ENCODE measurements at places on chromosomes 12 and 14.

DNA sequence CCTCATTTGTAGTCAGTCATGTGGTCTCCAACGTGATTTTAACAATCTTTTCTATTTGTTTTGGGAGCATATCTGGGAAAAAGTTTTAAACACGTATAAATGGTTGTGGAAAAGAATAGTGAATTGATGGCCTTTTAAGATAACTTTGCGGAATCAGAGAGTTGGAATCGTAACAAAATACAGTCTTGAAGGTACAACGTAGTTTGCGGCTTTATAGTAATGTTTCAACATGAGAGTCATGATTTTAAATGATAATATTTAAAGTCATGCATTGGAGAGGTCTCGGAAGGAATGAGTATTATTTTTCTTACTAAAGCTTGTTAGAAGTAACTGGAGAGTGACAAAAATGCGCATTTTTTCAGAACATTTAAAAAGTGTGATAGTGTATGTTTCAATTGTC lies 1.6 kb downstream of the AEBP2 start:
- no peak for DNase-seq

DNA sequence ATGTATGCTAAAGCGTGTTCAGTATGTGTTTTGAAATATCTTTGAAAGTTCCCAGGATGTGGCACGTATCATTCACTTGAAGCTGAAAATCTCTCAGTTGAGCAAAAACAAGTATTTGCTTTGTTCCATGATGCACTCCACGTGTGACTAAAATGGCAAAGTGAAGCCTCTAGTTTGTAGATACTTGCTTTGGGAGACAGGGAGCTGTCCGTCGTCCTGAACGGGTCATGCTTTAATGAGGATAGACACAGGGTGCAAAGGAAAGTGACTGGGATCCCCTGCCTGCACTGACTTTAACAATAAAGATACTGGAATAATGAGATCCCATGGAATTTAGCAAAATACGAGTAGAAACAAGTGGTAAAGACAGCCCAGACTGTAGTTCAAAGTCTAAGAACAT lies 991.4 kb downstream of the NRXN3 start:
- no peak for DNase-seq

GRCh38 chr12:54558311-54558710 lies 8.9 kb downstream of the PDE1B start:
- no peak for DNase-seq

GRCh38 chr12:24081606-24082005 lies 132.1 kb upstream of the SOX5 start:
- DNase-seq, result no peak

DNA sequence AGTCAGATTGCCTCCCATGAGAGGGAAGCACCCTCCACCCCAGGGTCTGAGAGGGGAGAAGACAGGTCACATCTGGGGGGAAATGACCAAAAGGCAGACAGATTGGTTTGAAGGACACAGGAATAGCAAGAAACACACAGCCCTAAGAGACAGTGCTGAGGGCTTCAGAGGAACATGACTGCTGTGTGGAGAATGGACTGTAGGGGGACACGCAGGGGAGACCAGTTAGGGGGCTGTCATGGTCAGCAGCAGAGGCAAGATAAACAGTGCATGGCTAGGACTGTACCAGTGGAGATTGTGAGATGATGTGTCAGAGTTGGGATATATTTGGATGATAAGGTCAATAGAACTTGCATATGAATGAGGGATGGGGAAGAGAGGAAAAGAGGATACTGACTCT lies 19.7 kb downstream of the SMUG1 start:
- no peak for DNase-seq

DNA sequence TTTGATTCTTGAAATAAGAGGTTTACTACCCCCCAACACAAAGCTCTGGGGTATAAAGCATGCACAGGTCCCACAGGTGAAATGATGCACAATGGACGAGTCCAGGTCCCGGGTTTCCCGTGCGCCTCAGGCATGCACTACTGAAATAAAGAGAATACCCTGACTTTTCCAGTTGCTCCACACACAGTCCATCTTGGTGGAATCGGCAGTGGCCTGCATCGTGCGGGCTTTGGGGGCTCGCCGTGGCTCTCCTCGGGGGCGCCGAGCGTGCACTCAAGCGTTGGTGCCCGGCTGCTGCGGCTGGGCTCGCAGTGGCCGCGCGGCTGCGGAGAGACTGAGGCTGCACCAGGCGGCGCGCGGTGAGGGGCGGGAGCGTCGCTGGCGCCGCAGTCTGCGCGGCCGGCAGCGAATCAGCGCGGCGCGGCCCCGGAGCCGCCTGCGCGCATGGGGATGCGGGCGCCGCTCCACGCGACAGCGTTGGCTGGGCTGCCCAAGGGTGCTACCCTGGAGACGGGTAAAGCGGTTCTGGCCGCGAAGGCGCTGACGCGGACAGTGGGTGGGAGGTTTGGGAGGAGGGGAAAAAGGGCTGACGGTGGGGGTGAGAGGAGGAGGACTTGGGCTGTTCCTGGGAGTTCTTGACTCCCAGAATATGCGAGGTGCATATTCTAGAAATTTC lies 53.8 kb upstream of the CCDC175 start:
- DNase-seq, result peak; percentile 11

DNA sequence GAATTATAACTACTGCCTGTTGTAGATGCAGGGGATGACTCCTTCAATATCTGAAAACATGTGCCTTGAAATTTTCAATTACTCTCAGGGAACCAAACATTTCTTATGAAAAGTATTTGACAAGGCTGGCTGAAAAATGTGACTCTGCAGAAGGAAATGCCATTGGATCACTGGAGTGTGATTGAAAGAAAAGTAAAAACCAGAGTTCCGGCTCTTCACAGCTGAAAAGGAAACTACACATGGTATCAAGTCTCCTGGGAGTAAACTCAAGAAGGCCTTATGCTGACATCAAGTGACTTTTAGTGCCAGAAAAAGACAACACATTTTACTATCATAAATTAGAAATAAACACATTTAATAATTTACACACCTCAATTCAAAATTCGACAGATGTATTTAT lies 693.0 kb downstream of the LRFN5 start:
- DNase-seq, result no peak

DNA sequence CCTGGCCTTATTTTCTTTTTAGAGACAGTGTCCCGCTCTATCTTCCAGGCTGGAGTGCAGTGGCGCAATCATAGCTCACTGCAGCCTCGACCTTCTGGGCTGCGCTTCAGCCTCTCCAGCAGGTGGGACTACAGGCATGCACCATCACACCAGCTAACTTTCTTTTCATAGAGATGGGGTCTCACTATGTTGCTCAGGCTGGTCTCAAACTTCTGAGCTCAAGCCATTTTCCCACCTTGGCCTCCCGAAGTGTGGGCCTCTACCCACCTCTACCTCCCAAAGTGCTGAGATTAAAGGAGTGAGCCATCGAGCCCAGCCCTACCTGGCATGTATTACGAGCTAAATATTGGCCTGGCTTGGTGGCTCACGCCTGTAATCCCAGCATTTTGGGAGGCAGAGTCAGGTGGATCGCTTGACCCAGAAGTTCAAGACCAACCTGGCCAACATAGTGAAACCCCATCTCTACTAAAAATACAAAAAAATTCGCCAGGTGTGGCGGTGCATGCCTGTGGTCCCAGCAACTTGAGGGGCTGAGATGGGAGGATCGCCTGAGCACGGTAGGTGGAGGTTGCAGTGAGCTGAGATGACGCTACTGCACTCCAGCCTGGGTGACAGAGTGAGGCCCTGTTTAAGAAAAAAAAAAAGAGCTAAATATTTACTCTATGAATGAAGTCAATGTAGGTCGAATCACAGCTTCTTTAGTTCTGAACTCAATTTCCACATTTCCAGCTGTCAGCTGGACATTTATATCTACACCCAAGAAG lies 7.6 kb upstream of the RILPL1 start:
- no peak for DNase-seq

GRCh38 chr12:69189378-69189978 lies 49.9 kb upstream of the CPSF6 start:
- no peak for DNase-seq

DNA sequence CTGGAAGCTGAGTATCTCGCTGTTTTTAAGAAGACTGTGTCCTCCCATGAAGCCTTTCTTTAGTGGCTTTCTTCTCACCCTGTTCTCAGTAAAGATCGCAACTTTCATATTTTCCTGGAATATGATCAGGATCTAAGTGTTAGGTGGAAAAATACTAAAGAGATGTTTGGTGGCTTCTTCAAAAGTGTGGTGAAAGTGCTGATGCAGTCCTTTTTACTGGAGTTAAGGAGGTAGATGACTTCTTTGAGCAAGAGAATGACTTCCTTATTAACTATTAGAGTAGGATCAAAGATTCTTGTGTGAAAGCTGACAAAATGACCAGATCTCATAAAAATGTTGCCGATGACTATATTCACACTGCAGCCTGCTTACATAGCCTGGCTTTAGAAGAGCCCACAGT lies 141.6 kb downstream of the SLC5A8 start:
- DNase-seq, result no peak

GRCh38 chr14:99274346-99275221 lies 2.6 kb upstream of the BCL11B start:
- peak; percentile 65 for DNase-seq
